Osteocyte (in vitro differentiated cells): ENCODE measurements at places on chromosomes 11 and 22. TPM values are rescaled to one million over a fixed set of nuclear protein-coding genes. Genes with fewer than 3 reads are reported as not detected.

- DNase-seq = no peak
- H3K4me3 ChIP-seq = no peak overlapping the region
- H3K27me3 ChIP-seq = peaks cover 20% of the 10 kb centered on the region
- H3K36me3 ChIP-seq = no peaks in the 10 kb centered on the region
These were observed 11.0 kb downstream of the IL17REL start for GRCh38 chr22:50001388-50002231.

- no peaks in the 10 kb centered on the region for H3K4me1 ChIP-seq
- peaks cover 11% of the 10 kb centered on the region for H3K27me3 ChIP-seq
- H3K27ac ChIP-seq = no peak overlapping the region
- no peaks in the 10 kb centered on the region for H3K36me3 ChIP-seq
- DNase-seq = no peak
- H3K4me3 ChIP-seq = no peak overlapping the region
These were observed 12.6 kb downstream of the PRAME start for GRCh38 chr22:22546490-22546889.

DNA sequence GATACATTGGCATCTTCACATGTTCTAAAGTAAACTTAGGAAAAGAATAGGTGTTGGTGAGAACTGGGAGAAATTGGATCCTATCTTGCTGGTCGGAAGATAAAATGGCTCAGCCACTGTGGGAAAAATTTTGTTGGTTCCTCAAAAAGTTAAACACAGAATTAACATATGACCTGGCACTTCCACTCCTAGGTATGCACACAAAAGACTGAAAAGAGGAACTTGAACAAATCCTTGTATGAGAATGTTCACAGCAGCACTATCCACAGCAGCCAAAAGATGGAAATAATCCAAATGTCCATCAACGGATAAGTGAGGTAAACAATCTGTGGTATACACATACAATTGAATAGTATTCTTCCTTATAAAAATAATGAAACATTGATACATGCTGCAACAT is 4.8 kb upstream of the TPH1 start:
- no peak for DNase-seq
- no peak overlapping the region for H3K4me3 ChIP-seq
- H3K4me1 ChIP-seq = peaks cover 2% of the 10 kb centered on the region
- H3K36me3 ChIP-seq = peaks cover 6% of the 10 kb centered on the region
- H3K27ac ChIP-seq = no peak overlapping the region

The MMP11 gene
- total RNA-seq = 72.5 and 76.5 TPM in 2 replicates

The ZDHHC13 gene
- total RNA-seq = 11.6 and 13.3 TPM in 2 replicates

The OR2AT4 gene
- total RNA-seq = not detected in 2 replicates

DNA sequence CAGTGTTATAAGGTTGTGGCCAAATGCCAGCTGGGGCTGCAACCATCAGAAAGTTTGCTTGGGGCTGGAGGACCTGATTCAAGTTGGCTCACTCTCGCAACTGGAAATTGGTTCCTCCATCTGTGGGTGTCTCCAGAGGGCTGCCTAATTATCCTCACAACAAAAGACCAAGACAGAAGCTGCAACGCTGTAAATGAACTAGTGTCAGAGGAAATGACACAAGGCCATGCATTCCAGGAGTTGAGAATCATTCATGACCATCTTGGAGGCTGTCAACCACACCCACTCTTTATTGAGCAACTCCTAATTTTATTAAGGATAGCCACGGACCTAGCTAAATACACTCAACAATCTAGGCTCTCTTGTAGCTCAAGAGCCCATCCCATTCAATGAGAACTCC is 1060.8 kb downstream of the OPCML start:
- DNase-seq = no peak
- H3K36me3 ChIP-seq = no peaks in the 10 kb centered on the region
- no peaks in the 10 kb centered on the region for H3K4me1 ChIP-seq
- no peak overlapping the region for H3K4me3 ChIP-seq

DNA sequence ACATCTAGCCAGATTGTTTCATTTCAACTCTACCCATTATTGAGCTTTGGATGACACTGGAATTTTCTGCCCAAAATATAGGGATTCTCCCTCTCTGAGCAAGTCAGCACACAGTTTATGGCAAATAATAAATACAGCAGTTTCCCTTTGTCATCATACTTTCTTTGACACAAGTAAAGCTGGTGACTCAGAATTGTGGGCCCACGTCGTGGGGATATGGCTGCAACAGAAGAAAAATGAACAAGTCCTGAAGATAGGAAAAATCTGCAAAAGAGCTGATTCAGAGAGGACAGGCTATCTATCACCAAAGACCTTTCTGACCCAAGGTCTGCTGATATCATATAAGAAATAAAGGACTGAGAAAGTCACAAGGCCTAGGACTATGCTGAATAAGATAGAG is 236.3 kb upstream of the ZC3H12C start:
- no peak overlapping the region for H3K4me3 ChIP-seq
- peaks cover 5% of the 10 kb centered on the region for H3K4me1 ChIP-seq
- H3K27ac ChIP-seq = no peak overlapping the region
- no peaks in the 10 kb centered on the region for H3K36me3 ChIP-seq

GRCh38 chr11:1763336-1763795 is 361 bp downstream of the CTSD start:
- H3K4me3 ChIP-seq = peak overlapping the region; percentile 74
- peaks cover 12% of the 10 kb centered on the region for H3K36me3 ChIP-seq
- H3K4me1 ChIP-seq = peaks cover 44% of the 10 kb centered on the region
- no peak overlapping the region for H3K27ac ChIP-seq
- H3K27me3 ChIP-seq = no peaks in the 10 kb centered on the region
- no peak for DNase-seq

The LGALS12 gene
- total RNA-seq = not detected in 2 replicates

DNA sequence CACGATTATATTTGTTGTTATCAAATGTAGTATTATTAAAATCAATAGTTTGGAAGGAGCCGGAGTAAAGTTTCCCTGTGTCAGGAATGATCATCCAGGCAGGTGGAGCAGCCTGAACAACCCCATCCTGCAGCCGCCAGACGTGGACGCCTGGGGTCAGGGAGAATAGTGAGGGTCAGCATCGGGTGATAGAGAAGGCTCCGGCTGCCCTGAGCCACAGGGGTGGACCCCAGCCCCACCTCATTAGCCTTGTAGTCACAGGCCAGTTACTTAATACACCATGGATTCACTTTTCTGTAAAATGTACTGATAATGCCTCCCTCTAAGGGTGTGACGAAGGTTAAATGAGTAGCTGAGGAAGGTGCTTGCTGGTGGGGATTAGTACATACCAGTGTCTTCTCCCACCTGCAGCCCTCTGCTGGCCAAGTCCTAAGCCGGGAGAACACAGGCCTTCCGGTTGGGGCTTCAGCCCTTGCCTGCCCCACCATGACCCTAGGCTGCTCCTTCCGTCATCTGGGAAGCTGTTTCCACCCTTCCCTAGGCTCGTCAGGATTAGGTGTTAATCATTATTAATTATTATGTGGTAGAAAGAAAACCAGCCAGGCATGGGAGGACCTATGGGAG is 14.9 kb downstream of the TMEM121B start:
- no peak overlapping the region for H3K4me3 ChIP-seq
- no peaks in the 10 kb centered on the region for H3K27me3 ChIP-seq
- no peak for DNase-seq
- H3K4me1 ChIP-seq = no peaks in the 10 kb centered on the region
